Cardiac muscle cell (in vitro differentiated cells and primary cell): ENCODE measurements at places on chromosomes 1 and 21.

DNA sequence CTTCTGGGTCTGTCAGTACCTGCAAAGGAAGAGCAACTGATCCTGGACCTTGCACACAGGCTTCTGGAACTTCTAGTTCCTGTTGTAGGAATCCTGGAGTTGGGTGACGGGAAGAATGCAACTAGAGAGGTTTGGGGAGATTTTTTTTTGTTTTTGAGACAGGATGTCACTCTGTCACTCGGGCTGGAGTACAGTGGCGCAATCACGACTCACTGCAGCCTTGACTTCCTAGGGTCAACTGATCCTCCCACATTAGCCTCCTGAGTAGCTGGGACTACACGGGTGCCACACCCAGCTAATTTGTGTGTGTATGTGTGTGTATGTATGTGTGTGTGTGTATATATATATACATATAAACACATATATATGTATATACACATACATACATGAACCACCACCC, 18.8 kb downstream of the ENTREP3 start:
- no peak for DNase-seq

DNA sequence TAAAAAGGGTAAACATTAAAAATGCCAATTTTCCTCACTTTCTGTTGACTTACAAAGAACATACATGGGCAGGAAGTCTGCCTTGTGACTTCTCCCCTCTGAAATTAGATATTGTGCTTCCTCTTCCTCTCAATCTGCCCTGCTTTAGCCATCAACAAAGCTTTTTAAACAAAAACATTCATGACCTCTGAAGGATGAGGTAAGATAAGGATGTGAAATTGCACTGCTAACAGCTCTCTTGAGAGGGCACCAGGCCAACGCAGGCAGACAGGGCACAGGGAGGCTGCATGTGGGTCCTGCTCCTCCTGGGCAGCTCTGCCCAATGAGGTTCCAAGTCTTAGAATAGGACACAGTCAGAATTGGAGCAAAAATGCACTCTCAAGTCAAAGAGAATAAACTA, 62.1 kb downstream of the DEGS1 start:
- DNase-seq: no peak

DNA sequence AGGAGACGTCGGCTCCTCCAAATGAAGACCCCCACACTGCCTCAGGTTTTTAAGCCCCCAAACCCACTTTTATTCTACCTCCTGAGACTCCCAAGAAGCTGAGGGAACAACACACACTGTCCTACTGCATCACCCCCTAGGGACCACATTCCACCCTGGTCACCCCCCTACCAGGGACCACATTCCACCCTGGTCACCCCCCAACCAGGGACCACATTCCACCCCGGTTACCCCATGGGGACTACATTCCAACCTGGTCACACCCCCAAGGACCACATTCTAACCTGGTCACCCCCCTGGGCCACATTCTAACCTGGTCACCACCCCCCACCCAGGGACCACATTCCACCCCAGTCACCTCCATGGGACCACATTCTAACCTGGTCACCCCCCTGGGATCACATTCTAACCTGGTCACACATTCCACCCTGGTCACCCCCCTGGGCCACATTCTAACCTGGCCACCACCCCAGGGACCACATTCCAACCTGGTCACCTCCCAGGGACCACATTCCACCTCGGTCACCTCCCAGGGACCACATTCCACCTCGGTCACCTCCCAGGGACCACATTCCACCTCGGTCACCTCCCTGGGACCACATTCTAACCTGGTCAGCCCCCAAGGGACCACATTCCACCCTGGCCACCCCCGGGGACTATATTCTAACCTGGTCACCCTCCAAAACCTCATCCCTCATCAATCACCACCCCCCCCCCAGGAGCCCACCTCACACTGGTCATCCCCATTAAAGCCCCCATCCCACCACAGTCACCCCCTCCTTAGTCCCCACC, 587.6 kb downstream of the NPHP4 start:
- DNase-seq: no peak

GRCh38 chr21:33880626-33881025, 35.0 kb downstream of the ATP5PO start:
- no peak for DNase-seq

GRCh38 chr21:33028773-33029384, 3.1 kb downstream of the OLIG2 start:
- DNase-seq: no peak

GRCh38 chr1:1978108-1978507, 25.5 kb downstream of the CFAP74 start:
- DNase-seq: no peak

GRCh38 chr1:165631342-165632151, 513 bp downstream of the MGST3 start:
- DNase-seq: peak; percentile 49

DNA sequence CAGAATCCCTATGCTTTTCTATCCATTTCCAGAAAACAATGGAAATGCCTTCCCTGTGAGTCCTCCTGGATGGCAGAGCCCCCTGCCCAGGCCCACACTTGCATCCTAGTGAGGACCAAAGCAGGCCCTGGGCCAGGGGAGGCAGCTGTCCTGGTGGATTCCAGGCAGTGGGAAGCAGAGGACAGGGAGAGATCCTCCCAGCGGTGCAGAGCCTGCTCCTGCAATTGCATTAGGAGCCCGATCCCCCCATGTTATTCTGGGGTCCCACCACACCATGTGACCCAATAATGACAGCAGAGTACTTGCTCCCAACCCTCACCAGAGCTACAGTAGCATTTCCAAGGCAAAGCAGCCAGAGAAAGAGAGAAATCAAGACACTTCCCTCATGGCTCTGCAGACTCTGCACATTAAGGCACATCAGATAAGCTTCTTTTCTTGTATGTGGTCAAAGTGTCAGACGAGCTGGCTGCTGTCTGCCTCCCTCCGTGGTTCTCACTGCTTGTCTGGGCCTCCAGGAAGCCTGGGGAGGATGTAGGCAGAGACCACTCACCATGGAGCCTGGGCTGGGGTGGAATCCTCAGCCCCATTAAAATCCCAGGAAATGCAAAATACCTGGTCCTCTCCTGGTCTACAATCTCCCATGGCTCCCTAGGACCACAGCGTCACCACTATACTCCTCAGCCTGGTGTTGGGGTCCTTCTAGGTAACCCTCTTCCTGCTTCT, 54.9 kb upstream of the RUNX3 start:
- DNase-seq: no peak

DNA sequence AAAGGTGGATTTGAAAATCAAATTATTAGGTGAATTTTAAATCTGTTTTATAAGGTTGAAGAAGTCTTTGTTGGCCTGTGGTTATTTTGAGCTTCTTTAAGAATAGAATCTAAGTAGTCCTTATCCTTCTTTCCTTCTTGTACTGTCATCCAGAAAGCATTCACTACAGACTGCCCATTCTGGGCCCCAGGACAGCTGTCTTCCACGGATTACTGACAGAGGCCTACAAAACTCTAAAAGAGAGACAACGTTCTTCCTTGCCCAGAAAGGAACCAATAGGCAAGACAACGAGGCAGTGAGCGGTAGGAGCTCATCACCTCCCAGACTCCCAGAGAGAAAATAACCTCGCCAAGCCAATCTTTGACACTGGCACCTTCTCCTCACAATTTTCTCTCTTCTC, 24.4 kb upstream of the PIGC start:
- DNase-seq: no peak

GRCh38 chr1:8120693-8121260, 94.7 kb upstream of the ERRFI1 start:
- DNase-seq: no peak

DNA sequence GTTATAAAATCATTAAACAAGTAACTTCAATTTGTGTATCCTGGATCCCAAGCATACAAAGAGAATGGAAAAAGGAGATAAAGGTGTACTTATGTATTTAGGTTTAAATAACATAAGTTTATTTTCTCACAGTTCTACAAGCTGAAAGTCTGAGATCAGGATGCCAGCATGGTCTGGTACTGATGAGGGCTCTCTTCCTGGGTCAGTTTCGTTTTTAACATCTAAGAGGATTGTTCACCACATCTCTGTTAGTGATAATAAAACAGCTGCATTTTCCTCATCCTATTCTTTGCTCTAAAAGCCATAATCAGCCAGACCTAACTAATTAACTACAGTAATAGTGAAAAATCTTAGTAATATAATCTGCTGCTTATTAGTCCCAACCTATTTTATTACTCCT, 5.2 kb downstream of the EGLN1 start:
- DNase-seq: no peak

DNA sequence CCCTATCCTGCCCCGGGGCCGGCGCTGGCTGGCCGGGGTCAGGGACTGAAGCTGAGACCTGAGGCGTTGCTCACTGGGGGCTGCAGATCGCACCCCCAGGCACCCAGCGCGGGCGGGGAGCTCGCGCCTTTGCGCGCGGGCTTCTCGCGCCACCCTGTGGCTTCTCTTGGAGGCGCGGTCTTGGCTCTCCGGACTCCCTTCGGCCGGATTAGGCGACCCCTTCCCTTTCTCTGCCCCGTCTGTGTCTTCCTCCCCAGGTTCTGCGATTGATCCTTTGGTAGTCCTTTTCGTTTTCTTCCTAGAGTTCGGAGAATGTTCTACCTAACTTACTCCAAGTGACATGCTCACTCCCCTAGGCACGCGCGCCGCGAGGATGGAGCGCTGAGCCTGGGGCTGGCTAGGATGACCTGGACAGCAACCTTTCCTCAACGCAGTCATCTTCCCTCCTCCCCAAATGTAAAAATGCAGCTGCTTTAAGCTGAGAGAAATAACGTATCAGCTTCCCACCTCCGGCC, 495 bp upstream of the NTRK1 start:
- peak; percentile 66 for DNase-seq

DNA sequence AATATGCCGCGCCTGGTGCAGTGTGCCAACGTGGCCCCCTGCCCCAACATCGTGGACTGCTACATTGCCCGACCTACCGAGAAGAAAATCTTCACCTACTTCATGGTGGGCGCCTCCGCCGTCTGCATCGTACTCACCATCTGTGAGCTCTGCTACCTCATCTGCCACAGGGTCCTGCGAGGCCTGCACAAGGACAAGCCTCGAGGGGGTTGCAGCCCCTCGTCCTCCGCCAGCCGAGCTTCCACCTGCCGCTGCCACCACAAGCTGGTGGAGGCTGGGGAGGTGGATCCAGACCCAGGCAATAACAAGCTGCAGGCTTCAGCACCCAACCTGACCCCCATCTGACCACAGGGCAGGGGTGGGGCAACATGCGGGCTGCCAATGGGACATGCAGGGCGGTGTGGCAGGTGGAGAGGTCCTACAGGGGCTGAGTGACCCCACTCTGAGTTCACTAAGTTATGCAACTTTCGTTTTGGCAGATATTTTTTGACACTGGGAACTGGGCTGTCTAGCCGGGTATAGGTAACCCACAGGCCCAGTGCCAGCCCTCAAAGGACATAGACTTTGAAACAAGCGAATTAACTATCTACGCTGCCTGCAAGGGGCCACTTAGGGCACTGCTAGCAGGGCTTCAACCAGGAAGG, 4.3 kb downstream of the GJB3 start:
- DNase-seq: no peak

DNA sequence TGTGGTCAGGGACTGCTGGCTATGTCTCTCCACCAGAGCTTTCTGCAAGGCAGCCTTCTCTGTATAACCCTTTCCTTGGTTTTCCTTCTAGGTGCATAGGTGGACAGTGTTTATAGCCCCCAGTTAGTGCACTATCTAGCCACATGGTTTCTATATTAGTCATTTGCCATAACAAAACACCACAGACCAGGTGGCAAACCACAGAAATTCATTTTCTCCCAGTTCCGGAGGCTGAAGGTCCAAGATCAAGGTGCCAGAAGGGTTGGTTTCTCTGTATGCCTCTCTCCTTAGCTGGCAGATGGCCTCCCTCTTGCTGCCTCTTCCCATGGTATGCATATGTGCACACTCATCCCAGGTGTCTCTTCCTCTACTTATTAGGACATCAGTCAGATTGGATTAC, 106.4 kb downstream of the KAZN start:
- DNase-seq: no peak

- DNase-seq: no peak
Observed at GRCh38 chr1:19317126-19317910, 5.2 kb downstream of the SLC66A1 start.

- no peak for DNase-seq
Observed at GRCh38 chr1:152125834-152126443, 10.7 kb upstream of the TCHH start.

- DNase-seq: no peak
Observed at GRCh38 chr1:93907718-93908117, 1.5 kb downstream of the GCLM start.

GRCh38 chr1:213976665-213977485, 10.9 kb upstream of the PROX1 start:
- no peak for DNase-seq

DNA sequence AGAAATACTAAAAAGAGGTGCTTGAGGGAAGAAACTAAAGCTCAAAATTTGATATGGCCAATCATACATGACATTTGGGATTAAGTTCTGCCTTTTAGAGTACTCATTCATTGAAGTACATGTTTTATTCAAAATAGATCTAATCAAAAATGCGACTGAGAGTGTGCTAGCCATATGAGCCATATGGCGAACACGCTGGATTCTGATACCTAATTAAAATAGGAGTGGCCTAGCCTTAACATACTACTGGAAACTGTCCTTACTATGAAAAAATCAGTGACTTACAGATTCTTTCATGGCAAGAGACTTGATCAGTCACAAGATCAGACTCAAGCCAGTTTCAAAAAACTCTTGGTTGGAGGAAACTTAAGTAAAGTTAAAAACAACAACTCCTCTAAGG, 73.9 kb downstream of the PTGER3 start:
- DNase-seq: no peak

- DNase-seq: no peak
Observed at GRCh38 chr1:19076841-19077616, 120.6 kb upstream of the IFFO2 start.

DNA sequence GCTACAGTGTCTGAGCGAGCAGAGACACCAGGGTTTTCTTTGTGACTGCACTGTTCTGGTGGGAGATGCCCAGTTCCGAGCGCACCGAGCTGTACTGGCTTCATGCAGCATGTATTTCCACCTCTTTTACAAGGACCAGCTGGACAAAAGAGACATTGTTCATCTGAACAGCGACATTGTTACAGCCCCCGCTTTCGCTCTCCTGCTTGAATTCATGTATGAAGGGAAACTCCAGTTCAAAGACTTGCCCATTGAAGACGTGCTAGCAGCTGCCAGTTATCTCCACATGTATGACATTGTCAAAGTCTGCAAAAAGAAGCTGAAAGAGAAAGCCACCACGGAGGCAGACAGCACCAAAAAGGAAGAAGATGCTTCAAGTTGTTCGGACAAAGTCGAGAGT, 2.7 kb downstream of the ZBTB18 start:
- no peak for DNase-seq

GRCh38 chr1:56385314-56385713, 194.0 kb downstream of the PLPP3 start:
- no peak for DNase-seq

DNA sequence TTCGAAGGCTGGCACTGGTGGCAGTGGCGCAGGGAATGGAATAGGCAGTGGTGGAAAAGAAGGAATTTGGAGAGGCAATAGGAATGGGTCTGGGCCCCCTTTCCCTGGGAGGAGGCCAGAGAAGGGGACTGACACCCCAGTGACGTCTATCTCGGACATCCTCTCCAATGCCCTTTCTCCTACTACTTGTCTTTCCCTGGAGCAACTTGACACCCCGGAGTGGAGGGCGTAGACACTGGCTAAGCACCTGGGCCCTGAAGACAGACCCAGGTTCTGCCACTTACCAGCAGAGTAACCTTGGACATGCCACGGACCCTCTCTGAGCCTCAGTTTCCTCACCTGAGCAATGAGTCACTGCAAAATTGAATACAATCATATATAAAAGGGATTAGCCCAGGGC, 86.8 kb downstream of the CAMK2N1 start:
- no peak for DNase-seq

- DNase-seq: no peak
Observed at GRCh38 chr1:3133686-3134085, 64.7 kb downstream of the PRDM16 start.

- no peak for DNase-seq
Observed at GRCh38 chr1:11823366-11824137, 17.6 kb downstream of the CLCN6 start.
